ENCODE measurements at places on chromosomes 2 and 18.

GRCh38 chr18:63192885-63193349, 126.7 kb downstream of the BCL2 start:
- no peak for DNase-seq

DNA sequence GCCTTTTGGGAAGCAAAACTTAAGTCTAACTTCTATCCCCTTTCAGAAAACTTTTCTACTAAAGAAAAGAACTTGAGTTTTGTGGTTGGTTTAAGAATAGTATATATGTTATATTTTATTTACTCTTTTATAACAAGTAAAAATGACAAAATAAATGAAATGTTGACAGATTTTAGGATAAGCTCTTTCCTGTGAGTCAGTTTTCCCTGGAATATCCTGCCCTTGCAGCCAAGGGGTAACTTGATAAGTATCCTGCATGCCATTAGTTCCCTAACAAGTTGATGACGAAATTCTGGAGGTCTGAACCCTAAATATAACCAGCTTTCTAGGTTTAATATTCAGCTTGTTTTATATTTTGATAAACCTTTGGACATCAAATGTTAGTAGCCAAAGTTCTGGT, 7.3 kb upstream of the HTR2B start:
- peak; percentile 54 for DNase-seq

- peak; percentile 8 for DNase-seq
These were observed 18.3 kb downstream of the ERBB4 start for GRCh38 chr2:212520340-212520739.

- peak; percentile 75 for DNase-seq
These were observed 14.0 kb downstream of the ATP8B1 start for GRCh38 chr18:57789090-57789489.

DNA sequence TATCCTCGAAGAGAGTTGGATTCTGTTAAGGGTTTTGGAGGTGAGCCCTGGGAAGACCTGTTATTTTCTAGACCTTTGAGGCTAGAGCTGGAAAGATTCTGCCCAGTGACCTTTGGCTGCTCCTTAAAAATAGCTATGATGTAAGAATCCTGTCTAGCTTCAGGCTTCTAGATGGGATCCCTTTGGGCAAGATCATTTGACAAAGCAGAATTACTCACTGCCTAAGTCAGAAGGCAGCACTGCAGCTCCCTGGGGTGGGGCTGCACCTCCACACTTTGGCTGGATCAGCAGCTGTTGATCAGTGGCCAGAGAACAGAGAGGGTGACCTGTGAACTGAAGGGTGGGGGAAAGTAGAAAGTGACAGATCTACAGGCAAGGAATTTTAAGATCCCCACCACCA, 103.8 kb downstream of the ASAP2 start:
- peak; percentile 80 for DNase-seq

DNA sequence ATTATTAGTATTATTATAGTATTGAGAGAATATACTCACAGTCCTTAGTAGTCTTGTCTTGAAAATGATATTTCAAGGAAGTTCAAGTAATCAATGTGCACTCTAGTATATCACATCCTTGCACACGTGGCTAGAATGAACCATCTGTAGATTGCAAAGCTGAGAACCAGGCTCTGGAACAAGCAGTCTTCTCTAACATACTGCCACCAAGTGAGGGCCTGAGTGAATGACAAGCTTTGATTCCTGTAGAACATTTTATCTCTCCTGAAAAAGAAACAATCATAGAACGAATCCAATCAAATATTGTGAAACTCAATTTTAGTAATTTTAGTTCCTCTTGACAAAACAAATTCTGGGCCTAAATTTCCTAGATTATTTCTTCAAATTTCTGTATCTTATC, 55.3 kb upstream of the SULT1C3 start:
- peak; percentile 12 for DNase-seq

- peak; percentile 31 for DNase-seq
These were observed 86.7 kb downstream of the FIGN start for GRCh38 chr2:163649080-163649479.

DNA sequence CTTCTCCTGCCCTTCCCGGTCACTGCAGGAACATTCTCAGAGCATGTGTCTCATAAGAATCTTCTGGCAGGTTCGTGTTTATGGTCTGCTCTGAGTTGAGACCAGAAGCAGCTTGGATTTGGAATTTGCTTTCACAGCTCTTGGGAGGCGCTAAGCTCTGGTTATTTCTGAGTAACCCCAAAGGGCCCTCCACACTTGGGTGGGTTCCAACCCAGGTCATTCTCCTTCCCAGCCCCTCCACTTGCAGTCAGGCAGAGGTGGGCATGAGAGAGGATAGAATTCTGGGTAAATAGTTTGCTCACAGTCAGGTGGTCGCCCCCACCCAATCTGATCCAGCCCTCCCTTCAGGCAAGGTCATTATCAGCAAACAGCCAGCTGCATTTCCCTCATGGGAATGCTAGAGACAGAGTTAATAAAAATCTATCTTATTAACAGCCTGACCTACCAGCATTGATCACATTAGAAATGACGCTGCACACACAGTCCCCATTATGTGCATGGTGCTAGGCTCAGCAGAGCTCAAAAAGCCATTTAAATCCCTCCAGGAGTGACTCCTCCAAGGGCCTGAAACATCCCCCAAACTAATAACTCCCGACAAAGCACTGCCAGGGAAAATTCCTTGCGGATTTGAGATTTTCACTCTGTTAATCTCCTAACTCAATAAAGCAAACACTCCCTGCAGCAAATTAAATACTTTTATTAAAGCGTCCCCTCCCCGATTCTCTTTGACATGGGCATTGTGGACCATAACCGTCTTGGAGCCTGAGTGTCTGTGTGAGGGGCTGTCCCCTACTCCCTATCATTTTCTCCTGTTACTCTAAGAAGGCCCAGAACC, 61.9 kb downstream of the SLC4A5 start:
- no peak for DNase-seq

DNA sequence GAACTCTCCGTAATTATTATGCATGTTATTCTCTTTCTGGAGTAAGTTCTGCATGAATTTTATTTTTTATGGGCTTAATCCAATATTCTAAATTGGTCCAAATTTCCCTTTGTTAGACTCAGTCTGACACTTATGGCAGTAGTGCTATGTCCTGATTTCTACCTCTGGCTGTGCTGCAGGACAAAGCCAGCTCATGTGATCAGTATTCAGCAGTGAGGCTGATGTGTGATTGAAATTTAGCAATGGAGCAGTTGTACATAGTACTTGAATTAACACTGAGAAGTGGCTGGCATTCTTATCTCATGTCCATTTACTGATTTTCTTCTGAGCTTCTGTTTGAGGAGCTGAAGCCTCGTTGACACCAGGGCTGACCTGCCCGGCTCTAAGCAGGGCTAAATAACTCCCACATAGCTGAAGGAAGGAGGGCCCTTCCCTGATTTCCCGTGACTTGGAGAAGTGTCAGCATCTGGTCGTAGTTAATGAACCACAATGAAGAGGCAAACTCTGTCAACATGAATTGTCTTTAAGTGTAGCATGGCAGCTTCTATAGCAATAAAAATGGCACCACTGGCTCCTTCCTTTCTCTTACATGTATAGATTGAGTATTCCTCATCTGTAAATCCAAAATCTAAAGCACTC, 159.0 kb upstream of the RASGRP3 start:
- DNase-seq: peak; percentile 36

- no peak for DNase-seq
These were observed 71.4 kb upstream of the LYPD6B start for GRCh38 chr2:148967056-148967455.

DNA sequence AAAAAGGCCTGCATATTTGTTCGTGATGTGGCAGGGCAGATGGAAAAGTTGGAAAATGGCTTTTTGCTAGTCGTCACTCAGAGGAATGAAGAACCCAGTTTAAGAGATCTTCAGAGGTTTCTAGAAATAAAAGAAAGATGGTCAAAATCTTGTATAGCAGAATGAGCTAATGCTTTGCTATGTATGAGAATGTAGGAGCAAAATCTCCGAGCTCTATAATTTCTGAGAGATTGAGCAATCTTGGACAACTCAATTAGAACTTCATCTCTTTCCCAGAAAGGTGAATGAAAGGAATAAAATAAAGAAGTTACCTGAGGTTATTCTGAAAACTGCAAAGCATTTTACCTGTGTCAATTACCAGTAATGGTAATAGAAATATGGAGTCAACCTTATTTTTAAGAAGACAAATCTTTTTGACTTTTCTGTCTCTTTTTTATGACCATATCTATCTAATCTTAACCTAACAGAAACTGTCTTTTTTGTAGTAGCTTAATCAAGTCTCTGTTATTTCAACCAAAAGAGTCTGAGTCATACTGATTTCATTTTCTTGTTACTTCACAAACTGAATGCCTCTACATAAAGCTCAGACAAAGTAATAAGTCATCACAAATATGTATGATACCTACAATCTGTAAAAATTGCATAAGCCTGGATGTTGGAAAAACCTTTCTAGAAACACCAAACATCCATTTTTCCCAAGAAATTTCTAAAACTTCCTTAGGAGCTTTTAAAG, 32.5 kb downstream of the CCDC68 start:
- peak; percentile 48 for DNase-seq

GRCh38 chr2:219198974-219199373, 7.6 kb upstream of the ZFAND2B start:
- DNase-seq: no peak

- DNase-seq: peak; percentile 57
These were observed 27.5 kb downstream of the SIX2 start for GRCh38 chr2:44981714-44982108.

GRCh38 chr2:38539086-38539485, 63.6 kb downstream of the HNRNPLL start:
- DNase-seq: no peak

GRCh38 chr18:7237673-7238272, 6.9 kb downstream of the LRRC30 start:
- DNase-seq: no peak

- peak; percentile 12 for DNase-seq
These were observed 214.5 kb downstream of the TMEM182 start for GRCh38 chr2:102975996-102976975.

DNA sequence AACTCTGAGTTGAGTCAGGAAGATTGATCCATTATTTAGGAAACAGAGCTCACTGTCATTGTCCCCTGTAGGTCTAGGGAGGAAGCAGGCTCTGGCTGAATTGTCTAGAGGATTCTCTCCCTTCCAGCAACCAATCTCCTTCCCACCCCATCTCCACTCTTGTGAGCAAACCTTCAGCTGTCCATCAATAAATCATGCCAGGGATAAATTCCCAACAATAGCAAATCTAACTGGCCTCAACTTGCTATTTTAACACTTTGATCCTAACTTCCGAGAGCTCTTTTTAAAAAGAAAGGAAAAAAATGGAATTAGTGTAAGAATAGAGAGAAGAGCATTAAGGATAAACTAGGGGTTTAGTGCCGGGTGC, 53.5 kb downstream of the ATP8B1 start:
- no peak for DNase-seq

GRCh38 chr2:174717916-174718315, 46.4 kb downstream of the CHRNA1 start:
- peak; percentile 8 for DNase-seq

DNA sequence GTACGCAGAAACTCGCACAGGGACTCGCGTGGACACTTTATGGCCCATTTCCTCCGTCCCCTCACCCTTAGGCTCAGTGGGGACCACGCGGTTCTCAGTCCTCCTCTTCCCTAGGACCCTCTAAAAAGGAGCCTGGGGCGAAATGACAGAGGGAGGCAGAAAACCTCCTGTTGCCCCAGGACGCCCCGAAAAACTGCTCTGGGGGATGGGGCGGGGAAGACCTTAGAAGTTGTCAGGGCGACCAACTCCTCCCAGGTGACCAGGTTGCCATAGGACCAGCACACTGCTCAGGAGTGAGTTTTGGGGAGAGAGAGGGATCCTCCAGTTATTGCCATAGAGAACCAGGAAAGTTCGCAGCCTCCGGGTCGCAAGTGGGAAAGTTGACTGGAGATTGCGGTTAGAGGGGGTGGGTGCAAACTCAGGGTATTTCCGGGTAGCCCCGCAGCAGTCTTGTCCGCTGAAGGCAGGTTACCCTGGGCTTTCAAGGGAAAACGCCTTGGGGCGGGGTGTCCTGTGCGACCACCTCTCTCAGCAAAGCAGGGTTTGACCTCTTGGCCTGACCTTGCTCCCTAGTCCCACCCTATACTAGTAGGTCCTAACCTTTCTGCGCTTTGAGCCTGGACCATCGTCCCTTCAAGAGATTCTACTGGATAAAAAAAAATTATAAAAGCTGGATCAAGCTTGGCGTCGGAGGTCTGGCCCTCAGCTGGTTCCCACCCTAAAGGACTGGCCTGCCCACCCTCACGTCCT, 7.8 kb upstream of the PAX3 start:
- no peak for DNase-seq

- no peak for DNase-seq
These were observed 41.0 kb upstream of the EPC2 start for GRCh38 chr2:148603562-148603920.

GRCh38 chr2:162021516-162022058, 52.4 kb downstream of the DPP4 start:
- no peak for DNase-seq

DNA sequence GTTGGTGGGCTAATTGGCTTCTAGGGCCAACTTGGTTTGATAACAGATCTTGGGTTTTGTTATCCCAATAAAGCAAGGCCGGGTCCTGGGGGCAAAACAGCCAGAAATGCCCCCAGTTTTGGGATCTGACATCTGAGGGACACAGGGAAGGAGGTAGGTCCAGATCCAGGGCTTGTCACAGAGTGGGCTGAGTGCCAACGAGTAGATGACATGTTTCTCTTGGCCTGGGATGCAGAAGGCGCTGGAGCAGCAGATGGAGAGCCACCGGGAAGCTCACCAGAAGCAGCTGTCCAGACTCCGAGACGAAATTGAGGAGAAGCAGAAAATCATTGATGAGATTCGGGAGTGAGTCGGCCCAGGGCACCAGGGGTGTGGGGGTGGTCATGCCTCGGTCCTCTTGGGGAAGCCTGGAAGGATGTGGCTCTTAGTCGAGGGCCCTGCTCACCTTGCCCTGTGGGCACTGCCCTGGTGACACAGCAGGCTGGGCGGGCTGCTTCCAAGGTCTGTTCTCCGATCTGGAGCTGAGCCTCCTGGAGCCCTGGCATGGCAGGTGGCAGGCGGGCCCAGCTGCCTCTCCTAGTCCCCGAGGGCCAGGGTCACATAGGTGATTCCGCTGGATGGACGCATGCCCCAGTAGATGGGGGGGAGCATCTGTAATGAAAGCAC, 40.2 kb upstream of the LYPD6B start:
- no peak for DNase-seq

- no peak for DNase-seq
These were observed 95.9 kb downstream of the LPIN1 start for GRCh38 chr2:11842336-11842735.
